ENCODE measurements at places on chromosomes 1 and 21.

GRCh38 chr1:170770254-170770653, 106.3 kb downstream of the PRRX1 start:
- no peak for DNase-seq

DNA sequence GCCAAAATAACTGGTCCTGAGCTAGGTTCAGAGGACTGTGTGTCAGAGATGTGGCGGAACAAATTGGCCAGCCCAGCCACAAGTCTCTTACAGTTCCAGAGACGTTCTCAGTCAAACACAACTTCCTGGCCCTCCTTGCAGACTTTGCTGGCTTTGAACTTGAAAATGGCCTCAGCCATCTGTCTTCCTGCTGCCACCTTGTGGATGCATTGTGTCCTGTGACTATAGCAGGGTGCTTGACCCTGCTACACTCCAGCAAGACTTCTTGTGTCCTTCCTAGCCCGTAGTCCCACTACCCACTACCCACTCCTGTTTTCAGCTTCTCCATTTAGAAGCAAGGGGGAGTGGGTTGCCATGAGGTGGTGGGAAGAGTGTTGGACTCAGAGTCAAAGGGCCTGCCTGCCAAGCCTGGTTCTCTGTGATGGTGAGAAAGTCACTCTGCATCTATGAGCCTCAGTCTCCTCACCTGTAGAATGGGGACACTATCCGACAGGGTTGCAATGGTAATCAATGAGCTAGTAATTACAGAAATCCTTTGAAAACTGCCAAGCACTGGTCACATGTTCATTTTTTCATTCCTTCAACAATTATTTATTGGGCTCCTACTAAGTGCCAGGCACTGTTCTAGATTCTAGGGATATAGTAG, 109.9 kb downstream of the IGSF21 start:
- DNase-seq = no peak

DNA sequence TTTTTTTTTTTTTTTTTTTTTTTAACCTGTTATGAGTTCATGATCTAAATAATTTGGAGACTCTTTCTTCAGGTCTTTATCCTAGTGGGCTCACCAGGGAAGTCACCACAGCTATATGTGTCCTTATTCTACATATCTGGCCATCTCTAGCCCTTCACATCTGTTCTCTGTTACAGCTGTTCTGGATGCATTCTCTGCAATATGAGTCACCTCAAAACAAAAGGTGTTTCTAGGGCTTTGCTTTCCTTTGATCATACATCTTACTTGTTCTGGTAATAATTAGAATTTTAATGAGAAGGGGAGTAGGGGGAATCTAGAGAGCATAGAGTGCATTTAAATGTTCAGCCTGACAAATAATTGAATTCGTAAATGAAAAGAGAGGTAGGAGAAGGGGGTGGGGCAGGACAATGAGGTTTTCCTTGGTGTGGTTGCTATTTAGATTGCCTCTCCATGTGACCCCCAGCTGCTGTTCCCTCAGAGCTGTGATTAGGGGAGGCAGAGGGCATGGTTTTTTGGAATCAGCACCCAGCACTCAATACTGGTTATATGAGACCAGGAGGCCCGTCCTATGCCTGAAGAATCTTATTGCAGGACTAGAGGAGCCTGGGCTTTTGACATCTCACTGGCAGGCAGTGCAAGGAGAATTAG, 8.0 kb downstream of the SYT6 start:
- no peak for DNase-seq

- no peak for DNase-seq
These were observed 235.7 kb upstream of the RAB4A start for GRCh38 chr1:229035054-229035747.

DNA sequence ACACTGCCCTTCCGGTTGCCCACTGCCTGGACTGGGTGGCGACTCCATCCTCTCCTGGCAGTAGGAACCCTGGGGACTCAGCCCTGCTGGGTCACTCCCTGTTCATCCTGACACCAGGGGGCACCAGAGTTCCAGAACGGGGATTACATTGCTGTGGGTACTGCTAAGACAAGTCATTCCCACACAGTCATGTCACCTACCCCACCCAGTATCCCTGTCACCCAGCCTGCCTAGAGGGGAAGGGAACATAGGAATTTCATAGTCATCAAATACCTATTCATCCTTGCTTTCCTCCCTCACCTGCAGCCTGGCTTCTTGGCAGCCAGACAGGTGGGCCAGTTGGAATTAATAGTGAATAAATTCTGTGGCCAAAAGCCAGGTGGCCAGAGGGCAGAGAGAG, 9.8 kb upstream of the SFN start:
- peak; percentile 81 for DNase-seq

DNA sequence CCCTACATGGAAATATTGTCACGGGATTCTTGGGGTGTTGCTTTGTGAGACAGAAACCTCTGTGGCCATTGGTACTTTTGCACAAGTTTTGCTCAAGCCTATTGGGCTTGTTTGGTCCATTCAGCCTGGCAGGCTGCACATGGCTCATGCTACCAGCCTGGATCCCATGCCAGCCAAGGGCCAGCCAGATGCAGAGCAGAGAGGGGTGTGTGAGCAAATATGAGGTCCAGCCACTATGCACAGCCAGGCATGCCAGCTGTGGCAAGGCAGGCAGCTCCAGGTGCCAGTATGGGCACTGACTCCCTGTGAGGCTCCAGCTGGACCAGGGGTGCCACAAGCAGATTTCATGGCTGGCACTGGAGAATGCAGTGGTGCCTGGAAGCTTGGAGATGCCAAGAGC, 6.7 kb upstream of the CHD1L start:
- no peak for DNase-seq

GRCh38 chr21:45592208-45592619, 50.0 kb upstream of the SLC19A1 start:
- DNase-seq = no peak

- DNase-seq = no peak
These were observed 492.2 kb upstream of the DAB1 start for GRCh38 chr1:57916041-57916440.

DNA sequence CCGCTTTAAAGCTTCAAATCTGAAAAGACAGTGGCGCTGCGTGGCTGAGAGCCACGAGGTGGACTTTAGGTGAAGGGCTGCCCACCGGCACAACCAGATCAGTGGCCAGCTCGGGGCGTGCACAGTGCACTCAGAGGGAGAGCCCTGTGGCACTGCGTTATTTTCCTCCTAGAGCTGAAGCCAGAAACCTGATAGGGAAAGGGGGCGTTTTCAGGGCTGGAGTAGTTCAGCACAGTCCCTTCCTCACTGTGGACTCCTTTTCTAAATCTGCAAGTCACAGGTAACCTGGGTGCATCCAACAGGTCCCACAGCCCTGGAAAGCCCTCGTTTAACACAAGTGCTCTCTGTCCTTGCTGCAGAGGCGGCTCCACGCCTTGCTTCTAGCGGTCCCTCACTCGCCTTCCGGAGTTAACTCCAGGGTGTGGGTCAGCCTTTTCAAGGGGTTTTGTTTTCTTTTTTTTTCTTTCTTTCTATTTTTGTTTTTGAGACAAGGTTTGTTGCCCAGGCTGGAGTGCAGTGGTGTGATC, 81.2 kb downstream of the GALNT2 start:
- DNase-seq = no peak

GRCh38 chr1:114341856-114342255, 169.1 kb downstream of the TRIM33 start:
- no peak for DNase-seq

GRCh38 chr1:21590126-21590880, 78.9 kb downstream of the RAP1GAP start:
- DNase-seq = no peak

DNA sequence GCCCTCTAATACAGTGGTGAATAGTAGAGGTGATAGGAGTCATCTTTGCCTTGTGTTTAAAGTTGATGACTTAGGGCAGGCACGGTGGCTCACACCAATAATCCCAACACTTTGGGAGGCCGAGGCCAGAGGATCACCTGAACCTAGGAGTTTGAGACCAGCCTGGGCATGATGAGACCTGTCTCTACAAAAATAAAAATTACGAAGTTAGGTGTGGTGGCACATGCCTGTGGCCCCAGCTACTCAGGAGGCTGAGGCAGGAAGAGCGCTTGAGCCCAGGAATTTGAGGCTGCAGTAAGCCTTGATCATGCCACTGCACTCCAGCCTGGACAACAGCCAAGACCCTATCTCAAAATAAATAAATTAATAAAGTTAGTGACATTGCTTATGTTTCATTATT, 26.6 kb downstream of the CAPZA1 start:
- no peak for DNase-seq

Data from left ventricle myocardium inferior (tissue), 1 donor.